ENCODE measurements at places on chromosomes 6 and 20.

DNA sequence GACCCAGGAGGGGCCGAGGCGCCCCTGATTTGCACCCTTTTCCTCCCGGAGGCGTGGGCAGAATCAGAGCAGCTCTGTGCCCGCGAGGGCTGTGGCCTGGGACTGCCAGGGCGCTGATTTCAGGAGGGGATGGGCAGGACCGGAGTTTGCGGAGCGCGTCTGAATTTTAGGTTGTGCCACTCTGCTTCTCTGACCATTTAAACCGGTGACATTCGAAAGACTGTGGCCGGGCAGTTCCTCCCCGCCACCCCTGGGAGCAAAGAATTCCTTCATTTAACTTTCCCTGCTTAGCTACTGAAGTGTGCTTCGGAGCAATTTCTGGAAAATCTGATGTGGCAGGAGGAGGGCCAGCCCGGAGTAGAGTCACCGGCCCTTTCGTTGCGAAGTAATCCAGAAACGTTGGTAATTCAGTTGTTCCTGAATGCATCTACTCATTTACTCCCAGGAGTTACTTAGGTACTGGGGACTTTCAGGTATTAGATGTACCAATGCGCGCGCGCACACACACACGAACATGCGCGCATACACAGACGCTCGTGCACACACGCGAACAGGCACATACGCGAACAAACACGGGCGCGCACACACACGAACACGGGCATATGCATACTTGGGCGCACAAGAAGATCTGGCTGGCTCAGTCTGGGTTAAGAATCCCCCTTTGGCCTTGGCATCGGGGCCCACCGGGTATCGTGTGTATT, 568 bp downstream of the CCDC170 start:
- DNase-seq, result no peak

DNA sequence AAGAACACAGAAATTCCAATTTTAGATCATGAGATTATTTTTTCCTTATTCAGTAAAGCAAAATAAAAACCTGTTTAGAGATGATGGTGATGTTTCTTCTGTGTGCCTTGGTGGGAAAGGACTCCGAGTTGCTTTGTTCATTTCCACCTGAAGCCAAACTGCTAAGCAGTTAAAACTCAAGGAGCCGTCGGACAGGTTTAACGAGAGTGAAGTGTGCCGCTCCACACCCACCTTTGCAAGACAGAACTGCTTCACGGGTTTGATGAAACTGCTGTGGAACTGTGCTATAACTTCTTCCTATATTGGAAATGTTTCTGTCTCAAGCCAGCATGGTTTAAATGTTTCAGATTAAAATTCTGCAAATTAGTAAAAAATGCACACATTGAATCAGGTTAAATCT, 9.2 kb upstream of the DSP start:
- DNase-seq, result no peak

GRCh38 chr20:46122071-46122470, 4.0 kb downstream of the CD40 start:
- DNase-seq, result no peak

DNA sequence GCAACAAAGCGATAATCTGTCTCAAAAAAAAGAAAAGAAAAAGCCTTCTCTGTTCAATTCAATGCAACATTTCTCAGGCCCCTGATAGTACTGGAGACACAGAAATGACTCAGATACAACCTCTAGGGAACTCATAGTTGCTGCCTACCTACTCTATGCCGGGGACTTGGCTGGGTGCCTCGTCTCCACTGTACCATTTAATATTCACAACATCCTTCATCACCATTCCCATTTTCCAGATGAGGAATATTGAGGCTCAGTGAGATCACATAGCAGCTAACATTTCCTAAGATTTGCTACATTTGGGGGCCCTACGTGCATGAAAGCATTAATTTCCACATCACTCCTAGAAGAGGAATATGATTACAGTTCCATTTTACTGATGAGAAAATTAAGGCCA, 7.5 kb downstream of the NOL4L start:
- no peak for DNase-seq

GRCh38 chr6:91341473-91341872, 754.6 kb upstream of the MAP3K7 start:
- no peak for DNase-seq

DNA sequence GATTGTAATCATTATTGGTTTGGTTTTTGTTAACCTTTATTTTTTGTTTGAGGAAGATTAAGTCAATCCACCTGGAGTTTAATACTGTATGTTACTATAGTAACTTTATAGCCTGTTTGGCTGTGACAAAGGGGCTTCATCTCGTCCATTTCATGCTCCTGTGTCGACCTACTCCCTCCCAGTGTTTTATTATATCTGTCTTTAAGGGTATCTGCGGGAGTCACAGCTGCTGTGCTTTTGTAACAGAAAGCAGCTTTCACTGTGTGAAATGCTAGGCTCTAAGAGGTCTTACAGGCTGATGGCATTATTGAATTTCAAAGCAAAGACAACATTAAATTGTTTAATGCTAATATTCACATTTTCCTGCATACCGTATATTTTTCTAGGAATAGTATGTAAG, 698.0 kb upstream of the POU3F2 start:
- no peak for DNase-seq

All from activated CD4-positive, alpha-beta T cell treated with anti-CD3 and anti-CD28 coated beads, Interleukin-2, Interleukin-4, amounts not matched to agents 100 ng/mL and 50 ng/mL, durations not matched to agents 16 hours and 8 hours (primary cell).